ENCODE measurements at places on chromosomes 3 and 15. TPM values are rescaled to one million over a fixed set of nuclear protein-coding genes. Genes with fewer than 3 reads are reported as not detected.

DNA sequence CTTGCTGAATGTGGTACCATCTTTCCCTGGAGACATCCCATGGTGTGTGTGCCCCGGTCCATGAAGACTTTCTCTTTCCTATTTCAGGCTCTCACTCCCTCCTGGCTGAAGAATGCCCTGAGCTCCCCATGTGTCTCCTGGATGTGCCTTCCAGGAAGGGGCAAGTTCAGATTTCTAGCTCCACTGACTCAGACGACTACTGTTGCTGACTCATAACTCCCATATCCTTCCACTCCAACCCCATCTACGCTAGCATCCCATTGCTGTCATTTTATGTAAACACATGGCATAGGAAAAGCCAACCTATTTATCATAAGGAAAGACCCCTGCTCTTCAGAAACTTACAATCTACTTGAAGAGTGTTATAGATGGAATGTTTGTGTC lies 95.0 kb downstream of the ADCY5 start:
- no peak for DNase-seq

DNA sequence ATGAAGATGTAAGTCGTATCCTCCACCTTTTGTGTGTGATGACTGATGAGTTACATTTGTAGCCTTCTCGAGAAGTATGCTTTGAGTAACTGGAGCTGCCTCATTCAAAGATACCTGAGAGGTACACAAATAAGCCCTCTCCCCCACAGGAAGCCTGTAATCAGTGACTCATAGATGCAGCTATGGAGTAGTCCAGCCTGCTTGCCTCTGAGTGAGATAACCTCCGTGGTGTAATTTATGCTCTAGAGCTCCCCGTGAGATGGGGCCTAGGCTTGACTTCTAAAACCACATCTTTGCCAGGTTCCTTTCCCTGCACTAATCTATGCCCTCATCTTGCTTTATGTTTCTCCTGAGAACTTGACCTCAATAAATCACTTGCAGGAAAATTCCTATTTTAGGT lies 291.7 kb downstream of the SUCLG2 start:
- no peak for DNase-seq

- DNase-seq = no peak
These were observed 159.3 kb downstream of the WDR76 start for GRCh38 chr15:43985976-43986680.

Gene SIDT1
- total RNA-seq = not detected

Measured in lung microvascular endothelial cell (primary cell).